HFFc6 (cell line): ENCODE measurements at places on chromosomes 11 and 22. TPM values are rescaled to one million over a fixed set of nuclear protein-coding genes. Genes with fewer than 3 reads are reported as not detected.

GRCh38 chr22:38442967-38443627 is 11.9 kb downstream of the KCNJ4 start:
- no peaks in the 10 kb centered on the region for H3K36me3 ChIP-seq
- peaks cover 44% of the 10 kb centered on the region for H3K27me3 ChIP-seq
- no peaks in the 10 kb centered on the region for H3K4me1 ChIP-seq
- H3K4me3 ChIP-seq = no peak overlapping the region
- no peak for DNase-seq
- no peak overlapping the region for H3K27ac ChIP-seq

DNA sequence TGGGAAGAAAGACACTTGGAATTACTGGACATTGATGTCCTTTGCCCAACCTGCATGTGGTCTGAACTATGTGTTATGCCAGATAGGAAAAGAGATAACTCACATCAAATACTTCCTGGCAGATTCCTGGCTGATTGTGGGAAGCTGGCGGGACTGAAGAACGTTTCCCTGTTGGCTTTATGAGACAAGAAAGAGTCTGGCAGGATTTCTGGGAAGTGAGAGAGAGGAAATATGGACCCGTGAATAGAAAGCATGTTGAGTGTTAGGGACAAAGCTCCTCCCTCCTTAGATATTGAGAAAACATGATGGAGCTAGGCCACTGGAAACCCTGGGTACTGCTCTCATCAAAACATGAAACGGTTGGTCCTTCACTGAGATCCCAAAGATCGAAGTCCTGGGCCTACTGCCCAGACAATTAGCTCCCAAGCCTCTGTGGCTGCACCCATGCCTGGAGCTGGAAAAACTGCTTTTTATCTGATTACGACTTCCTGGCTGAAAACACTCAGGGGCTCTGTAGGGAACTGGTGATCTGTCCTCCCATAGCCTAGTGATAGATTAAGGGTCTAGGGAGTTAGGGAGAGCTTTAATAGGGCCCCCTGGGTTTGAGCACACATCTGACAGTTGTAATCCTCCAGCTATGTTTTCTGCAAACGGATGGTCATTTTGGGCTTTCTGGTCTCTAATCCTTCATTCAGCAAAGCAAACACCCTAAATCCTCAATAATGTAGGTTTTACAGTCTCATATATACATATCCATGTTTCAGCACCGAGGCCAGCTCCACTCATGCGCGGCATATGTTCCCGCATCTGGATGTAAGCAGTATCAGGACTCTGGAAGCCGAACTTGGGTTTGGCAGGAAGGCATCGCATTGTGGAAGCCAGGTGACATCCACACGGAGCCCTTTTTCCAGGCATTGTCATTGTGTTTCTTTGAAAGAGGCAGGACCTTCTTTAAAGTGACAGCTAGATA is 6.1 kb upstream of the B3GAT1 start:
- no peak overlapping the region for H3K27ac ChIP-seq
- peaks cover 11% of the 10 kb centered on the region for H3K27me3 ChIP-seq
- H3K4me1 ChIP-seq = no peaks in the 10 kb centered on the region
- DNase-seq = no peak
- H3K4me3 ChIP-seq = no peak overlapping the region

DNA sequence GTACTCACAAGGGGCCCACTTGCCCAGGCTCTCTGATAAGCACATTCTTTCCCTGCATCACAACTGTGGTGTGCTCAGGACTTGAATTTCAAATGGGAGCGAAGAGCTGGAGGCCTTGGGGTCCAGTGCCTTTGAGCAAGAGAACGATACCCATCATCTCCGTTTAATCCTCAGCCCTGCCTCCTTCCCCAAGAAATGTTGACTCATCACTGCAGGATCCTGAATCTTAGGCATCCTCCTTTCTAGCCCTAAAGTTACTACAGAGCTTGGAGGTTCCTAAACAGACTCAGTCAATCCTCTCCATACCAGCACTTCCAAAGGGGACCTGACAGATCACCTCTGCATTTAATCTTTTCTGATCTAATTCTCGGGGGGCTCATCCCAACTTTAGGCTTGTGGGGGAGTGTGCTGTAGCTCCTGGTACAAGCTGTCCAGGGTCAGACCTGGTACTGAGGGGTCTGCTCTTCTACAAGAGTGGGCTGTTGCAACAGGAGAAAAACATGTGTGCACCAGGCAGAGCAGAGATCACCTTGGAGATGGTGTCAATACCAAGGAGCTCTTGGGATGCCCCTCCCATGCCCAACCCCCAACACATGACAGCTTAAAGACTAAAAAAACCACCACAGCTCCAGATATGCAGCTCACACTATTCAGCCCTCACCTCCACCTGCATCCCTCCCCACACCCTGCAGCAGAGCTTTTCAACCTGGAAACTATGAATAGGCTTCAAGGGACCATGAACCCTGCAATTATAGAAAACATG is 3.9 kb upstream of the PRG2 start:
- no peaks in the 10 kb centered on the region for H3K4me1 ChIP-seq
- H3K27me3 ChIP-seq = peaks cover 22% of the 10 kb centered on the region
- no peak for DNase-seq
- no peak overlapping the region for H3K4me3 ChIP-seq
- no peaks in the 10 kb centered on the region for H3K36me3 ChIP-seq

DNA sequence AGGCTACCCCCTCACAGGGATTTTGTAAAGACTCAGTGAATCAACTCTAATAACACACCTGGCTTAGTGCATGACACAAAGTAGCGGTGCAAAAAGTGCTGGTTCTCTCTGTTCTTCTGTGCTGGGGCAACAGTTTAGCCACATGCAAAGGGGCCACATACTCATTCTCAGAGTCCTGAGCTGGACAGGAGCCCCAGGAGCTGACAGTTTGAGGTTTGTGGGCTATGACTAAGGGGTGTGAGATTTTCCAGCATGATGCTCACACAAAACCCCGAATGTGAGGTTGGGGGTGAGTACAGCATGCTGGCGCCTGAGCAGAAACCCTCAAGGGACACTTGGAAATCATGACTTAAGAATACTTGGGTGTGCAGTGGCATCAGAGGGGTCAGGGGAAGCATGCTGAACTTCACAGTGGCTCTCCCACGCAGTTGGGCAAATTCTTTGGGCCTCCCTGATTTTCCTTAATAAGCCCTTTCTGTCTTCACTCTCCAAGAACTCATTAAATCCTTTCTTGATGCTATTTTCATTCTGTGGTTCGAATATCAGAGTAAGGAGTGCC is 31.0 kb downstream of the TMPRSS5 start:
- DNase-seq = peak; percentile 67
- H3K4me1 ChIP-seq = peaks cover 19% of the 10 kb centered on the region; the same call in 1 of the 2 replicates
- no peaks in the 10 kb centered on the region for H3K36me3 ChIP-seq

DNA sequence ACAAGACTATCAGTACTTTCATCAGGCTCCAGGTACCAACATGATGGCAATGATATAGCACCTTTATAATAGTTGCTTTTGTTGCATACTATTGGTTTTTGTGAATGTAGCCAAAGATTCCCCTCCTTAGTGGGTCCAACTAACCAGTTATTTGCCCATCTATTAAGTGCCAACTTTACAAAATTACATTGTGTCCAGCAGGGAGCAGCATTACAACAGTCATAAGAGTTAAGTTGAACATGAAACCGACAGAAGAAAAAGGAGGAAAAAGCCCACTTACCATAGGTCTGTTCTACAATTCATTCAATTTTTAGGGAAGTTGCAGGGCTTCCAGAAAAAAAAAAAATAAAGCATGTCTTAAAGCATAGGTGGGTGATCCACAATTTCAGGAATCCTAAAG is 21.6 kb downstream of the IMMP1L start:
- H3K27ac ChIP-seq = no peak overlapping the region
- peak; percentile 36 for DNase-seq
- H3K4me3 ChIP-seq = no peak overlapping the region
- no peaks in the 10 kb centered on the region for H3K36me3 ChIP-seq
- peaks cover 16% of the 10 kb centered on the region for H3K4me1 ChIP-seq
- H3K27me3 ChIP-seq = no peaks in the 10 kb centered on the region

DNA sequence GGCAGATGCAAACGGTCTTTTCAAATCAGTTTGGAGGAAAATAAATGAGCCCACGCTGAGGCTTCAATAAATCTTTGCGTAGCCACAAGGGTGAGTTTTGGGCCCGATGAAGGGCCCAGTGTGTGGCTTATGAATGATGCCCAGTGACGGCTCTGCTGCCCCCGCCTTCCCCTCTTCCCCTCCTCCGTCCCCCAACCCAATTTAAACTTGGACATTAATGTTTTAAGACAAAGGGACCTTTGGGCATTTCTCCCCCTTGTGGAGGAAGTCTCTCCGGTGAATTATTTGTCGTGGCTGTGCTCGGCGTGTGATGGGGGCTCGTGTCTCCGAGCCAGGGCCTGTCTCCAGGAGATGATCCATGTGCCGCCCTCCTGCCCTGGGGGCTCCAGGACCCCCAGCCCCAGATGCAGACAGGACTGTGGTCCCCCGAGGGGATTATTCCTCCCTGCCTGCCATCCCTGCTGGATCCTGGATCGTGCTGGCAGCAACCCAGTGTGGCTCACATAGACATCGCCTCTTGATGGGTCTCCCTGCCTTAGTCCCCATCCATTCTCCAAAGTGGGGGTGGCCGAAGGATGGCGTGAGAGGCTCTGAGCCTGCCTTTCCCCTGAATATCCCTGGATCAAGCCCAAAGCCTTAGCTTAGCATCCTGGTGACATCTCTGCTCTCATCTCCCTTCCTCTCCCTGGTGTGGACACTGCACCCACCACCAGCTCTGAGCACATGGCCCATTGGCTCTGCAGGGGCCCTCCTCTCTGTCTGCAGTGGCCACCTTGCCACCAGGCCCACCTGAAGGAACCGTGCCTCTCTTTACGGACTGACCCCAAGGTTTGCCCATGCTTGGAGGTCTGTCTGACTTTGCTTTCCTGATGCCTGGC is 56.4 kb downstream of the SMIM38 start:
- H3K4me1 ChIP-seq = peaks cover 14% of the 10 kb centered on the region
- no peaks in the 10 kb centered on the region for H3K36me3 ChIP-seq
- H3K27me3 ChIP-seq = peaks cover 29% of the 10 kb centered on the region
- H3K4me3 ChIP-seq = no peak overlapping the region
- H3K27ac ChIP-seq = no peak overlapping the region
- DNase-seq = no peak

- H3K27ac ChIP-seq = no peak overlapping the region
- no peak for DNase-seq
- peaks cover 55% of the 10 kb centered on the region for H3K4me1 ChIP-seq
- no peaks in the 10 kb centered on the region; the same call in 1 of the 2 replicates for H3K36me3 ChIP-seq
These were observed 102.8 kb upstream of the HSD17B12 start for GRCh38 chr11:43577566-43578264.

DNA sequence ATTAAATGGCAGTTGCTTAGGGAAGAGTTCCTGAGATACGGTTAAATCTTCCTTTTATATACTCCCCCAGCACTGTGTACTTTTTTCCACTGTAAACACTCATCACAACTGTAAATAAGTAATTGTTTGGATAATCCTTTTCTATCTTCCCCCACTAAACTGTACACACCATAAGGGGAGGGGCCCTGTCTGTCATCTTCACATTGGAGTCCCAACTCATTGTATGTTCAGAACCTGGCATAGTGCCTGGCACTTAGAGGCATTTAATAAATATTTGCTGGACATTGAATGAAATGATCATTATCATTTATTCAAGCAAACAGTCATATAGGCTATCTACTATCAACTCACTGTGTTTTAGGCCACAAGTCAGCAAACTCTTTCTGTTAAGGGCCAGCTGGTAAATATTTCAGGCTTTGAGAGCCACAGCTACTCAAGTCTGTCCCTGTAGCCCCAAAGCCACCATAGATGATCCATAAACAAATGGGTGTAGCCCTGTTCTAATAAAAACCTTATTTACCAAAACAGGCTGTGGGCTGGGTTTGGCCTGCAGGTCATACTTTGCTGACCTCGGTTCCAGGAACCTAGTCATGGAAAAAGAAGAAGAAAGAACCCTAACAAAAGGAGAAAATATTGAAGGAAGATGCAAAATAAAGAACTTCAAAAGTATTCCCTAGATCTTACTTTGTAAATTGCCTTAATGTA is 70.0 kb downstream of the AMOTL1 start:
- DNase-seq = no peak
- H3K36me3 ChIP-seq = peaks cover 18% of the 10 kb centered on the region
- 0 out of 2 replicates have a peak, but pooled peaks cover 3% of the 10 kb centered on the region for H3K27me3 ChIP-seq
- peaks cover 44% of the 10 kb centered on the region for H3K4me1 ChIP-seq

- H3K27ac ChIP-seq = no peak overlapping the region
- peaks cover 12% of the 10 kb centered on the region for H3K27me3 ChIP-seq
- no peak for DNase-seq
These were observed 36.2 kb upstream of the HEPHL1 start for GRCh38 chr11:93984936-93985335.

GRCh38 chr22:30210235-30210909 is 36.2 kb downstream of the LIF start:
- no peak for DNase-seq
- peaks cover 57% of the 10 kb centered on the region for H3K4me1 ChIP-seq
- no peaks in the 10 kb centered on the region for H3K36me3 ChIP-seq
- peaks cover 8% of the 10 kb centered on the region for H3K27me3 ChIP-seq
- H3K27ac ChIP-seq = peak overlapping the region; percentile 36
- no peak overlapping the region for H3K4me3 ChIP-seq

DNA sequence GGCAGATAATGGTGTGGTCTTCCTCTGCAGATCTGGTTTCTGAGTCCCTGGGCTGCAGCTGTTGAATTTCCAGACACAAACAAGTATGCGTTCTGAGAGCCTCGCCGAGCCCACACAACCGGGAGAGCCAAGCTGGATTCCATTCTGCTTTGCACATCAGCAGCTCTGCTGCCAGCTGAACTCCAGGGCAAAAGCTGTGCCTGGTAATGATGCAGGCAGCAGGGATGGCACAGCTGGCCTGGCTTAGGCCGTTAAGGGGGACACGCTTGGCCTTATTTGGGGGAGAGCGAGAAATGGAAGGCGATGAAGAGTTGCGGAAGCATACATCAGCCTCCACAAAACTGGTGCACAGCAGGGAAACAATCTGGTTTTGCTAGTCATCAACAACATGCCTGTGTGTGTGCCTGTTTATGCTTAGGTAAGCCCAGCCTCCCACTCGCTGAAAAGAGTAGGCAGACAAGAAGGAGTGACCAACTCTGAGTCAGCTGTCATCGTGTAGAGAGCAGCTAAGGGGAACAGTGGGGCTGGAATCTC is 25.1 kb downstream of the ADAMTS8 start:
- H3K4me1 ChIP-seq = peaks cover 53% of the 10 kb centered on the region
- H3K36me3 ChIP-seq = no peaks in the 10 kb centered on the region
- H3K27me3 ChIP-seq = peaks cover 12% of the 10 kb centered on the region
- H3K4me3 ChIP-seq = peak overlapping the region; percentile 78

- no peak overlapping the region for H3K4me3 ChIP-seq
- no peaks in the 10 kb centered on the region for H3K27me3 ChIP-seq
- DNase-seq = peak; percentile 60
These were observed 12.6 kb downstream of the CCDC83 start for GRCh38 chr11:85867751-85868150.

- H3K4me1 ChIP-seq = no peaks in the 10 kb centered on the region
- no peaks in the 10 kb centered on the region for H3K36me3 ChIP-seq
- H3K27ac ChIP-seq = no peak within 1 kb of the TSS
- H3K27me3 ChIP-seq = peaks cover 23% of the 10 kb centered on the region
- H3K4me3 ChIP-seq = peak within 1 kb of the TSS; percentile 81
These were observed at the start of gene CDKN1C for GRCh38 chr11:2885678-2886081. CDKN1C (minus strand) TSS chr11:2885775; CDS start chr11:2885456, 319 bp downstream.

CDC42EP1 gene
- total RNA-seq = 88.1 to 101 TPM (median 89.0 TPM) in 3 replicates

AQP11 gene
- total RNA-seq = 1.8 to 1.9 TPM (median 1.8 TPM) in 3 replicates

CALCA gene
- not detected in 3 replicates for total RNA-seq
